ENCODE measurements at places on chromosomes 11 and 22.

- DNase-seq: no peak
Observed at GRCh38 chr22:45599836-45600577, 71.6 kb upstream of the ATXN10 start.

- no peak for DNase-seq
Observed at GRCh38 chr11:62018981-62019664, 51.7 kb upstream of the FTH1 start.

DNA sequence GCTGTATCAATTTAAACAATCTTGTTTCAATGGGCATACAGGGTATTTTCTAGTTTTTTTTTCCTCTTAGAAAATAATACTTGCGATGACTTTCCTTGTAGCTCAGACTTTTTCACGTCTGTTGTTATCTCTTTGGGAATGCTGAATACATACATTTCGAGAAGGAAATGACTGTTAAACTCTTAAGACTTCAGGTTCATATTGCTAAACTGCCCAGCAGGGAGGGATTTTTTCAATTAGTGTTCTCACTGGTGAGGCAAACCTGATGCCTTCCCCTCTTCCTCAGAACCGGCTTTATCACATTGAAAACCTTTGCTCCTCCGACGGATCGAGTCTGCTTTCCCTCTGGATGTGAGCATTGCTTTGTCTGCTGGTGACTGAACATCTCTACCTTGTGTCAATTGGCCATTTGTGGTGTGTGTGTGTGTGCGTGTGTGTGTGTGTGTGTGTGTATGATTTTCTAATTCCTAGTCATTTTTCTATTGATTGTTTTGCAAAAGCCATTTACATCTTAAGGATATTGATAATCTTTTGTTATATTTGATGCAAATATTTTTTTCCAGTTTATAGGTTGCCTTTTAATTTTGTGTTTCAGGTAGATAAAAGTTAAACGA, 6.6 kb downstream of the NEAT1 start:
- no peak for DNase-seq

GRCh38 chr11:2489083-2489482, 44.3 kb downstream of the KCNQ1 start:
- DNase-seq: no peak

Measured in activated T-helper 1 cell treated with anti-CD3 and anti-CD28 coated beads, Interleukin-2, amount 50 U/mL, for 16 hours (primary cell).